ENCODE measurements at places on chromosomes 12 and 14.

DNA sequence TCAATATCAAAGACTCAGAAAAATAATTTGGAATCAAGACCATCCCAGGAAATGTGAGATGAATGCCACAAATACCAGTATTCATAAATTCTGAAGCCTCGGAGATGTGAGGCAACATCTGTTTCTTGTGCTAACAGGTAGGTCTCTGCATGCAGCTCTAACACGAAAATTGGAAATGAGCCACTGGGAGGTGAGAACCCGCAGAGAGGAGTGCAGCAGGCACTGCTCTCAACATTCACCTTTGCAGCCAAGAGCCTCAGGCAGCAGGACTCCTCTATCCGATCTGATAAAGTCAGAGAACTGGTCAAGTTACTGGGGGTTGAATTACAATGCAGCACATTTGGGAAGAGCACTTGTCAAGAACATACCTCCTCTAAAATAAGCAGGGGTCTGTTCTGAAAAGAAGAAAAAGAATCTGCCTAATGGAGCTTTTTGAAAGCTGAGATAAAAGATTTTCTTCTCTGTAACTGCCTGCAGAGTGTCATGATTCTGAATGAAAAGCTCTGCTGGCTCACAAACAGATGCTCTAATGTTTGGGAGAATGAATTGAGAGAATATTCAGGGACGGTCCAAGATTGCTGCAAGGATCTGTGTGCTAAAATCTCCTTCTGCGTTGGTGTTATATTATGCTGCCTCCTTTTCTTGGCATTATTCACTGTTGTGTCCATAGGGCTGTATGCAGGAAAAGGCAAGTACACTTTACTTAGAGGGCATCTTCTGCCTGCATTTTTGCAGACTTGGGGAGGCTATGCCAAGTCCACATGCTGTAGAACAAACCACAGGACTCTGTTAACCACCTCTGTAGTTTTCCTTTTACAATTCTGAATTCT, 209.6 kb upstream of the KRR1 start:
- no peak for DNase-seq

DNA sequence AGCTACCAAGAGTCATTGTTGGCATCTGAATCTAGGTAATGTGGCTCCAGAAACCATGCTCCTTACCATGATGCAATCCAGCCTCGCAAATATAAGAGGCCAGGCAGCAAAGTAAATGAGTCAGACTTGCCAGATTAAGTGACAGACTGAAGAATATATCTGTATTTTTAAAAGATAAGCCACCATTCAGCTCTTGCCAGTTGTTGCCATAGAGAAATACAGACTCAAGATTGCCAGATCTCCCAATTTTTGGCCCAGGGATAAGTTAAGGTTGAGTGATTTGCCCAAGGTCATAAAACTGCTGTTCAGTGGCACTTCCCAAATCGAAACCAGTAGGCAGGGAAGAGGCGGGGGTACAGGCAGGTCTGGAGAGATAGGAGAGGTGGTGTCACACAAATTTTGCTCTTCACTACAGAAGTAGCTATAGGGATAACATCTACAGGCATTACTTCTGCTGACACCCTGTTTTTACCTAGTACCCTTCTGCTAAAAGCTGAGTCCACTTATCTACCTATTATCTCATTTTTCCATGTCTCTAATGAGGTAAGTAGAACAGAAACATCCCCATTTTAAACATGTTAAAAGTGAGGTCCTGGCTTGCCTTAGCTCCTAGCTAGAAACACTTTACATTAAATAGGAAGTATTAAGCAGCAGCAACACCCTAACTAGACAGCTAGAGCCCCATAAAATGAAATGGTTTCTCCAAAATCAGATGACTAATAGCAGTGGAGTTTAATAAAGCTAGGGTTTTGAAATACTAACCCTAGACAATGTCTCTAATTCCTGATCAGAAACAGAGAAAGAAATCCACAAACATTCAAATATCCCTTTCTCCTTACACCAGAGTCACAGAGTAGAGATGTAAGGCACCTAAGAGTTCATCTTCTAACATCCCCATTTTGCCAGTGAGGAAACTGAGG, 19.5 kb downstream of the DCAF5 start:
- no peak for DNase-seq

DNA sequence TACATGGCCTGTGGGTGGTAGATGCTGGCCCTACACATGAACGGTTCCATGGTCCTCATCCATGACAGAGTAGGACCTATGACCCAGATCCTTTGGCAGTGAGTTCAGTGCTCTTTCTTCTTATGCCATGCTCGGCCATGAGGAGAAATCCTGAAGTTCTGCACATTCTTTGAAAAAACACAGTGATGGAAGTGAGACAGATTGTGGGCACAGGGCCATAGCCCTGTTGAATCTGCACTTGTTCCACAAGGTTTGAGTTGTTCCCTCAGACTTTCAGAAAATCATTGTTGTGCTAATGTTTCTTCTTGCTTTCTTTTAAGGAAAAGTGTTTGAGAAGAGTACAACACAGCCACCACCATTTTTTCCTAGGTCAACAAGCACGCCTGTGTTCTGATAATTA, 180.0 kb downstream of the C12orf75 start:
- no peak for DNase-seq

DNA sequence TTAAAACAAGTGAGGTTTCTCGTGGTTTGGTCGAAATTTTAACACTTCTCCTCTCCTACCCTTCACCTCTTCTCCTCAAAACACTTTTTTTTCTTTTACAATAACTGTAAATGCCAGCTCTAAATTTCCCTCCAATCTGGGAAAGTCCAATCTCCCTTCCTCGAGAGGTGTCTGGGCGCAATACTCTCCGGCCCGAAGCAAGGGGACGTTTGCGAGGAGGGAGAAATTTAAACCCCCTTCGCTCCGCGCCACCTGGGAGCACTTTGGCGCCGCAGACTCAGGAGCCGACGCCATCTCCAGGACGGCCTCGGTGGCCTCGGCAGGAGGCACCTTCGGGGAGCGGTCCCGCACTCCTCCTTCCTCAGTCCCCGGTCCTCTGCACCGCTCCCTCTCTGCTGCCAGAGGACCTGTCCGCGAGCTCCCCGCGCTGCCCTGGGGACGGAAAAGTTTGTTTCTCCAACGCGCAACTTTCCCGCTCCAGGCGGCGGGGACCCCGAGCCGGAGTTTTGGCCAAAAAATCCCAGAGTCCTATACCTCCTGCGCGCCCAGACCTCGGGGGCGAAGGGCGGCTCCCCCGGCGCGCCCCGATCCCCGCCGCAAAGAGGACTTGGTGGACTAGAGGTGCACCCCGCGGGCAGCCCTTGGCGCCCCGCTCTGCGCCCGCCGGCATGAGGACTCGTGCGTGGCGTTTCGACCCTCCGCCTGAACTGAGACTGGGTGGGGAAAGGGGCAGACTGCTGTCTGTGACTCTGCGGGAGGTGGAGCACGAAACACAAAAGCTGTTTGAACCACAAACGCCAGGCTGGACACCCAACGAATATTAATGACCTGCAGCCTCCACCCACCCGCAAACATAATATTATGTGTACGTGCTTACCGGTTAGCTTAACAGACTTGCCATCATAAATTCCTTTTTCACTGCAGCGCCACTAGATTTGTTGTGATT, 95.2 kb upstream of the HMGA2 start:
- no peak for DNase-seq

DNA sequence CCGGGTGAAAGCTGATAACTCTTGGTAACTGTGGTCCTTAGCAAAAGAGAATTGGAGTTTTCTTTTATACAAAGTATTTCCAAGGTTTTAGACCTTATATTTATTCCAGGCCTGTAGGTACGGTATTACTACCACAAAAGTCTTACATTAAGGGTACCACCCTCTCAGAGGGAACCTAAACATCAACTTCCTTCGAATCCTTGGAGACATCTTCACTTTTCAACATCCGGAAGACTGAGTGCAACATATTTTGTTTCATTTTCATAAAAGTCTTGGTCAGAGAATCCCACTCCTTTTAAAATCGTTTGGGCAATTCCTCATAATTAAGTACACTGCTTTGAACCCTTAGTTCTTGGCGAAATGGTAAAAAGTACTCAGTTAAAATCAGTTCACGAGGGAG, 1.2 kb downstream of the CNOT2 start:
- DNase-seq = no peak

DNA sequence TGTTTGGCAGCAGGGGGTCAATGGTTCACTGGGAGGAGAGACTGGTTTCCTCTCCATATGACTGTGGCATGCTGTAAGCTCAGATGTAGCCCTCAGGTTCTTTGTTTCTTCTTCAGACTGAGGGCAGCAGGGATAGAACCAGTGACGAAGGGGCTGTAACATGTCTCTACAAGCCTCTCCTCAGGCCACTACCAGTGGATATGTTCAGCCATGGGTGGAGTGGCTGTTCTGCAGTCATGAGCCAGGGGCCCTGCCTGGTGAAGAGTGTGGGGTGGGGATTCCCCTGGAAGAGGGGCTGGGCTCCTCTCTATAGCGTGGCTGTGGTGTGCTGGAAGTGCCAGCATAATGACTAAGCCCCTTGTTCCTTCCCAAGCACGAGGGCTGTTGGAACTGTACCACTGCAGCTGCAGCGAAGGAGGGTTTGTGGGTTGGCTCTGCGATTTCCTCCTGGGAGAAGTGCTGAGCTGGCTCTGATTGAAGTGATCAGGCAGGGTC, 55.8 kb downstream of the CMAS start:
- no peak for DNase-seq

GRCh38 chr14:106843951-106844483, 1317.6 kb downstream of the TMEM121 start:
- peak; percentile 10 for DNase-seq

DNA sequence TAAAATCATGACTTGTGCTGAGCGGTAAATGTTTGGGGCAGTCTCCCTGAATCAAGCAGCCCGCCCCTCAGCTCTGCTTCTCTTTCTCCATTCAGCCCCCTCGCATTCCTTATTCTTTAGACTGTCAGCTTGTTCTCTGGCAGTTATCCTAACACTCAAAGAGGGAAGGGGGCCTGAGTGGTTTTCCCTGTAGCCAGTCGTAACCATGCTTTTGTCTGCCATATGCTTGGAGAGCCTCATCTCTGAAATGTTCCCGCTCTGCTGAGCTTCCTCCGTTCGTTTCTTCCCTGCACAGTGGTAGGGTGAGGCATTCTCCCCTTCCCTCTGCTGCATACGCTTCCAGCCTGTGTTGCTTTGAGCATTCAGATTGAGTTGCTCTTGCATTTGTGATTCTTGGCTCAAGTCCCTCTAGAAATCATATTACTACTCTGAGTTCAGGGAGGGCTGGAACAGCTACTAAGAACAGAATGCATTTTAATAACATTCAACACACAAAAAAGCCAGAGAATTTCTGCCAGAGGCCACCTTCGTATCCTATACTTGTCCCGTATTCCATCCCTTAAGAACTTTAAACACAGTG, 119.7 kb downstream of the FBXL14 start:
- DNase-seq = no peak

DNA sequence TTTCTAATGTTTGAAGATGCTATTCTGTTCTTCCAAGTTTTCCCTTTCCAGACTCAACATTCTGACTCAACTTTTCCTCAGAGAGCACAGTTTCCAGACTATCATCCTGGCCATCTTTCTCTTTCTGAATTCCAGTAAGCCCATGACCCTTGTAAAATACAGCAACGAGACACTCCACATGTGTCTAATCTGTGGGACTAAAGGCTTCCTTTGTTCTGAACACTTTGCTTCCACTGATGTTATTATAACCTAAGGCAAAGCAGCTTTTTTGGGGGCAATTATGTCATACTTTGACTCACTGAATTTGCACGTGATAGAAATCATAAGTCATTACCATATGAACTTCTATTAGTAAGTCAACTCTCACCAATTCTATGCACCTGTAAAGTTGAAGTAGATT, 6.3 kb upstream of the ART4 start:
- no peak for DNase-seq

DNA sequence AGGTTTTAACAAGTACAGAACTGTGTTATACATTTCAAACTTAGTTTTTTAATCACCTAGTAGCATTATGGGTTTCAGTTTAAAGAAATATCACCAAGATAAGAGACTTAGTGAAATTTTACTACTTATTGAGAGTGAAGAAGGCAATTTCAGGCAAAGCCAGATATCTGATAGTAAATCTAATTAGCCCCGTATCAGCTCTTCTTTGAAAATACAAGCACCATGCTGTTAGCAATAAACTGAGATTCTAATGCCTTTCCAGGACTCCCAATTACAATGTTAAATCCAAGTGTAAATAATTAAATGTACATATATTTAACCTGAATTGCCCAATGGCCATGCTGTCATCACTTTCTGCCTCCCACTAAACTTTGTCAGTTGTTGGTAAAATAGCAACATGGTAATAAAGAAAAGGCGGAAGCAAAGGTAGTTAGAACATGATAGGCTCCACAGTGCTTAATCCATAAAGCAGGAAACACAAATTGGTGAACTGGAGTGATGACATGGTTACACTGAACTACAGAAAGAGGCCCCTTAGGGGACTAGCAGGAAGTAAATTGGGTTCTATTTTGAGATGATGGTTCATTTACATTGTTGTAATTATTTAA, 646.1 kb downstream of the C12orf50 start:
- no peak for DNase-seq

- no peak for DNase-seq
Observed at GRCh38 chr14:100609941-100610391, 22.7 kb upstream of the BEGAIN start.

- no peak for DNase-seq
Observed at GRCh38 chr12:96889273-96889933, 17.7 kb upstream of the NEDD1 start.

DNA sequence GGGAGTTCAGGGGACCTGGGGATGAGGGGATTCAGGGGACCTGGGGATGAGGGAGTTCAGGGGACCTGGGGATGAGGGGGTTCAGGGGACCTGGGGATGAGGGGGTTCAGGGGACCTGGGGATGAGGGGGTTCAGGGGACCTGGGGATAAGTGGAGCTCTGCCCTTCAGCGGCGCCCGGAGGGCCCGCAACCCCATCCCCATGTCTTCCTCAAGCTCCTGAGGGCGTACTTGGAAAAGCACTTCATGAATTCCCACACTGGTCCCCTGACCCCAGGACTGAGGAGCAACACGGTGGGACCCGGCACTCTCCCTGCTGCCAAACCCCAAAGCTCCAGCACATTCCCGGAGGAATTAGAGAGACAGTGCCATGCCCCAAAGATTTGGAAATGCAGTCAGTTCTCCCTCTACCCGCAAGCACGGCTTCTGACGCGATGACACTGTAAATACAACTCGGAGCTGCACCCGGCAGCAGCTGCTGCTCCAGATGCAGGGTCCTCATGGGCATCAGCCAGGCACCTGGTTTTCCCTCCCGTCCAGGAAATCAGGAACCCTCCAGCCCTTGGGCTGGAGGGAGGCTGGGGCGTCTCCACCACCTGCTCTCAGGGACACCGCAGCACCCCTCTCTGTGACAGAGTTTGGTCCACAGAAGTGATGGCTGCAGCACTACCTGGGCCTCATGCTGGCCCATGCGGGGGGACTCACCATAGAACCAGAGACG, 32.8 kb upstream of the C14orf180 start:
- DNase-seq = no peak

- DNase-seq = no peak
Observed at GRCh38 chr12:58695263-58695662, 225.0 kb downstream of the LRIG3 start.

DNA sequence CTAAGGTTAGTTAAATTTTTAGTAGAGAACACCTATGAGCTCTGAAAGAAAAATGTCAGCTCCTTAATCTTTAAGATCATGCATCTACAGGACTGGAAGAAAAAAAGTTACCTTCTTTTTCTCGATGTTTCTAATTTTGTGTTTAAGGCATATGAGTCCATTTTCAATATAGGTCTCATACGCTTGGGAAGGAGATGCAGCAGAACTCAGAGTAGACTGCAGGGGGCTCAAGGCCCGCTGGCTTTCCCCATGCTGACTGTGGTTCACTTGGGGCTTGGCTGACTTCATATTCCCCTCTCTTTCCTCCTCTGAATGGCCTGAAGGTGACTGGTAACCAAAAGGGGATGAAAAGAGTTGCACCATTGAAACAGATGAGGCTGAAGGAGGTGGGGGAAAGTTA, 1.5 kb downstream of the CAPRIN2 start:
- DNase-seq = no peak

GRCh38 chr14:92273166-92273565, 49.8 kb upstream of the SLC24A4 start:
- DNase-seq = no peak

All from activated effector memory CD4-positive, alpha-beta T cell treated with Interleukin-2 at 50 U/mL for 16 hours (primary cell).